ENCODE measurements at places on chromosomes 1 and 21.
A peak's percentile ranks its signal among the peaks of the same experiment; 100 is the strongest.

- no peak for DNase-seq
Observed at GRCh38 chr1:215872658-215873057, 305.6 kb downstream of the KCTD3 start.

DNA sequence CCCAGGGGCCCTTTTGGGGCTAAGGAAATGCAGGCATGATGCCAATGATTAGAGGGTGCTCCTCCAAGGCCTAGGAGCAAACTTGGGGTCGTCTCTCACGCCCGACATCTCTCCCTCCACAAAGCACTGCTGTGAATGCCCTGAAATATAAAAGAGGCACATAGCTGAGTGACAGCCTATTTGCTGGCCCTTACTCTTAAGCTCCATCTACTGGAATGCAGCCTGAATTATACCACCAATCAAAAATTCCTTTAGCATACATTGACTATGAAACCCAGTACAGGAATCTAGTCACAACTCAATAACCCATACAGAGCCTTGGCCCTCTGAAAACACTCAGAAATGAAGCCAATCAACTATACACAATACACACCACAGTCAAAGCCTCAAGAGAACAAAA is 105.5 kb downstream of the LRIG2 start:
- DNase-seq: peak; percentile 5

DNA sequence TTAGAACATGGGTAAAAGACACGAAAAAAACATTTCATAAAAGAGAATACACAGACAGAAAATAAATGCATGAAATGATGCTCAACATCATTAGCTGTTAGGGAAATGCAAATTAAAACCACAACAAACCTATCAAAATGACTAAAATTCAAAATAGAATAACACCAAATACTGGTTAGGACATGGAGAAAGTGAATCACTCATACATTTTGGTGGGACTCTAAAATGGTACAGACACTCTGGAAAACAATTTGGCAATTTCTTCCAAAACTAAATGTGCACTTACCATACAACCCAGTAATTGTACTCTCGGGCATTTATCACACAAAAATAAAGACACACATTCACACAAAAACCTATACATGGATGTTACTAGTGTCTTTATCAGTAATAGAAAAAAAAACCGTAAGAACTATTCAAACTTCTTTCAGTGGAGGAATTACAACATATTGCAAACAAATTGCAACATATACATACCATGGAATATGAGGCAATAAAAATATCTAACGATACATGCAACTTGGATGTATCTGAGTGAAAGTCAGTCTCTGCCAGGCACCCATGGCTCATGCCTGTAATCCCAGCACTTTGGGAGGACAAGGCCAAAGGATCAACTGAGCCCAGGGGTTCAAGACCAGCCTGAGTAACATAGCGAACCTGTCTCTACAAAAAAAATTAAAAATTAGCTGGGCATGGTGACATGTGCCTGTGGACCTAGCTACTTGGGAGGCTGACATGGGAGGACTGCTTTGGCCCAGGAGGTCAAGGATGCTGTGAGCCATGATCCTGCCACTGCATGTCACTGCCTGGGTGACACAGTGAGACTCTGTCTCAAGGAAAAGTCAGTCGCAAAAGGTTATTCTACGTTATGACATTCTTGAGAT is 19.6 kb downstream of the HSF2BP start:
- DNase-seq: peak; percentile 65

DNA sequence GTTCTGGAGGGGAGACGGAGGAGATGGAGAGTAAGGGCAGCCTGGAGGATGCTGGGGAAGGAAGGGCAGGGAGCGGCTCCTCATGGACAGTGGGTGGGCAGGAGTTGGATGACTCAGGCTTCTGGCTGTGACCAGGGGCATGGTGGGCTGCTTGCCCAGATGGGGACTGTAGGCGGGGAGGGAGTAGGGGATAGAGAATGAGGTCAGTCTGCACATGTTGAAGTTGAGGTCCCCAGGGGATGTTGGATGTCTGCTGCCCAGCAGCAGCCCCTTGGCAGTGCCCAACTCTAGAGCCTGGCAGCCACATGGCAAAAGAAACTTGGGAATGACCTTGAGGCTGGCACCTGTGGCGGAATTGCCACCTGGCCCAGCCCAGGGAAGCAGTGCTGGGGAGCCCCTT is 6.4 kb downstream of the SELENON start:
- DNase-seq: peak; percentile 36

DNA sequence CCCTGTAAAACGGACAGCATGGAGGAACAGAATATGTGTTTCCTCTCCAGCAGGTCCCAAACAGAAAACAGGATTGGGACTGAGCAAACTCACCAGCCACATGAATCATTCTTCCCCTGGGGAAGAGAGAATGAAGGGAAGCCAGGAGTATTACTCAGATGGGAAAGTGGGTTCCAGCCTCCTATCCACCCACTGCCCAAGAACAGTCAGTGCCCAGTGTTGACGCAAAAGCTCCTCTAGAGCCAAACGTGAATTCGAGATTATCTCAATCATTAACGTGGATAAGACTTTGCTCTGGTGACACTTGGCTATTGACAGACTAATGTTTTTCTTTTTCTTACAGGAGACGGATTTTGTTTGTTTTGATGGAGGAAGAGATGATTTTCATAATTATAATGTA is 9.3 kb downstream of the MIA3 start:
- peak; percentile 36 for DNase-seq

DNA sequence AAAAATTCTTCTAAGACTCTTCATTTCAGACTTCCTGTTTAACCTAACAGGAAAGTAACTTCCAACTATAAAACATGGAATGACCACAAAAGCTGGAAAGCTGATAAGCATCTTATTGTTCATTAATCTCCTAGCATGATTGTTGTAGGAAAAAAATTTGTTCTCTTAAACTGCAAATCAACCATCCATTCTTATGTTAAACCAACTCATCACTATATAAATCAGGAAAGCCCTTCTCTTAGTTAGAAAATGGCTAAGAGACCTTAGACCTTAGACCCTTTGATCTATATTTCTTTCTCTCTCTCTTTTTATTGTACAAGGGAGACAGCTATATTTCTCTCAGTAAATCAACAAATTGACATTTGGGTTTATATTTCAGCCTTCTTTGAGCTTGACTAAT is 101.4 kb downstream of the UBE2U start:
- no peak for DNase-seq

DNA sequence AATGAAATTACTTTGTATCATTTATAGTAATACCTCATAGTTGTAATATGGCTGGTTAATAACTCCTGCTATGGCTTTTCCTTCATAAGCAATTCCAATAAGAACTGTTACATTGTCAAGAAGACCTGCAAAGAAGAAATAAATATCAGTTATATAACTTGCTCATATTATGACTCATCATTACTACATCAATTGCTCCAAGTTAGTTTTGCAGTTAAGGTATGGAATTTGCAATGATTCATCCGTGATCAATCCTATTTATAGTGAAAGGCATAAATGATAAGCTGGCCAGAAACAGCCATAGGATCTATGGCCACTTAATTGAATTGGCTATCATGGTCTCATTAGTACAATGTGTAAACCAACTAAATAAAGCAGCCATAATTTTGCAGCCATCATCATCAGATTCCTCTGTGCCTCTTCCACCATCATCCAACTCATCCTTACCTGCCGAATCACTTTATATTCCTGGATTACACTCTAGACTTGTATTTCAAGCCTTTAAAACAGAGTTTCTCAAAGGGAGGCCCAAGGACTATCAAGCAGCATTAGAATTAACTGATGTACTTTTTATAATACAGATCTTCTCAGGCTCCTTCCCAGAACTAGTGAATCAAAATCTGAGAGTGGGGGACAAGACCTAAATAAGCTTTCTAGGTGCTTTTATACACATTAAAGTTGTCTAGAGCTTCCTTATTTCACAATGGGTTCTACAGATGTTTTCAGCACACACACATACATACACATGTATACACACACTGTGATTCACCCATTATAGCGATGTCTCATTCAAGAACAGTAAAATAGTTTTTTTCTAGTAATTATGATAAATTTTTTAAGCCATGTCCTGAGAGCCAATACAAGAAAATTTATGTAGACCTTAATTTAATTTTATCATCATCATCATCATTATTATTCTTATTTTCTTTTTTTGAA is 21.2 kb upstream of the EPRS1 start:
- peak; percentile 24 for DNase-seq

GRCh38 chr1:203173011-203173555 is 2.5 kb downstream of the MYBPH start:
- no peak for DNase-seq

GRCh38 chr21:33070998-33071769 is 1.2 kb downstream of the OLIG1 start:
- no peak for DNase-seq
